ENCODE measurements at places on chromosomes 4 and X.
A peak's percentile ranks its signal among the peaks of the same experiment; 100 is the strongest.

GRCh38 chr4:38717604-38718003 lies 53.6 kb downstream of the KLF3 start:
- no peak for DNase-seq

DNA sequence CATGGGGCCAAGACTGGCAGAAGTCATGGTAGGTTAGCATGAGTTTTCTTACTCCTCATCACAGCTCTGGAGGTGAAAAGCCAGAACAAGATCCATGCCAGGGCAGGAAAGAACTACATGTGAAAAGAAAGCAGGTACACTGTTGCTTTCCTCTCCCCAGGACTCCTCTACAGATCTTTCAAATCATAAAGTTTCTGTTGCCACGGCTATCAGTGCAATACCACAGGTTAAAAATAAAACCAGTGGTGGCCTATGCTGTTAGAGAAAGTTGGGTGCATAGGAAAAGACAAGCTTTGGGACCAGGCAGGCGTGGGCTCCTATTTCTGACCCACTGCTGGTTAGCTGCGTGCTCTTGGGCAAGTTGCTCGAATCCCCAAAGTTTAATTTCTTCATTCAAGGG lies 81.4 kb downstream of the SH3RF1 start:
- no peak for DNase-seq

GRCh38 chr4:142556048-142556447 lies 290.1 kb downstream of the INPP4B start:
- DNase-seq = no peak

DNA sequence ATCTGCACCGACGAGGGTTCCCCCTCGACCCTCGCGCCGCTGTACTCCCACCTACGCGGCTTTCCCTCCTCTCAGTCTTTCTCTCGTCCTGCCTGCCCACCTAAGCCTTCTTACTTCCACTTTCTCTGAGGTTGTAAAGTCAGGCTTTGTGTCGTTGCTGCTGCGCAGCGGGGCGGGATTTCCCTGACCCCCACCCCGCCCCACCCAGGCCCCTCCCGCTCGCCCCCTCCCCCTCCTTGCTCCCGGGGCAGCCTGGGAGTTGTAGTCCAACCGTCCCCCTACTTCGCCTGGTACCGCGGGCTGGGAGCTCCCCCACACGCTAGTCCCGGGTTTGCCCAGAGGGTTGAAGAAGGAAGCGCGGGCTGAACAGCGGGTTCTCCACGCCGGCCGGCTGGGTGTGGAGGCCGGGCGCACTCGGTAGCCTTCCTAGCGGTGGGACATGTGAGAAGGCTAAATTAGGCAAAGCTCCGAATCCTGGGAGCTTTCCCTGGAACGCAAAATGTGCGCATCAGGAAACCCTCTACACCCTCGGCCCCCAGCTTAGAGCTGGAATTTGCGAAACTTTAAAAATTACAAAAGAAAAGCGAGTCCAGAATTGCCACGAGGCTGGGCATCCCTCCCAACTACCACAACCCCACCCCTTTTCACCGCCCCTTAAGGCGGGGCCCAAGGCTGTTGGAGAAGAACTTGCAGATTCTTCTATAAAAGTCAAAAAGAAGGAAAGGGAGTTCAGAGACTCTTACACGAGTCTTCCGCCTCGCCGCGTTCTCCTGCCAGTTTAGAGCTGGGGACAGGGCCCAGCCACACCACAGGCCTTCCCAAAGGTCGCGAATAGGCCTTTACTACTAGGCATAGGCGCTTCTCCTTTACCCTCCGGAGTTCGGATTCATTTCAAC lies at the start of gene ATP11C:
ATP11C (minus strand) TSS at position 153 of the 896 bp plus-strand sequence. CDS start 1,011 bp downstream, outside the sequence.
- peak; percentile 85 for DNase-seq

- peak; percentile 5 for DNase-seq
These were observed 759 bp downstream of the ZC4H2 start for GRCh38 chrX:64975491-64975890.

DNA sequence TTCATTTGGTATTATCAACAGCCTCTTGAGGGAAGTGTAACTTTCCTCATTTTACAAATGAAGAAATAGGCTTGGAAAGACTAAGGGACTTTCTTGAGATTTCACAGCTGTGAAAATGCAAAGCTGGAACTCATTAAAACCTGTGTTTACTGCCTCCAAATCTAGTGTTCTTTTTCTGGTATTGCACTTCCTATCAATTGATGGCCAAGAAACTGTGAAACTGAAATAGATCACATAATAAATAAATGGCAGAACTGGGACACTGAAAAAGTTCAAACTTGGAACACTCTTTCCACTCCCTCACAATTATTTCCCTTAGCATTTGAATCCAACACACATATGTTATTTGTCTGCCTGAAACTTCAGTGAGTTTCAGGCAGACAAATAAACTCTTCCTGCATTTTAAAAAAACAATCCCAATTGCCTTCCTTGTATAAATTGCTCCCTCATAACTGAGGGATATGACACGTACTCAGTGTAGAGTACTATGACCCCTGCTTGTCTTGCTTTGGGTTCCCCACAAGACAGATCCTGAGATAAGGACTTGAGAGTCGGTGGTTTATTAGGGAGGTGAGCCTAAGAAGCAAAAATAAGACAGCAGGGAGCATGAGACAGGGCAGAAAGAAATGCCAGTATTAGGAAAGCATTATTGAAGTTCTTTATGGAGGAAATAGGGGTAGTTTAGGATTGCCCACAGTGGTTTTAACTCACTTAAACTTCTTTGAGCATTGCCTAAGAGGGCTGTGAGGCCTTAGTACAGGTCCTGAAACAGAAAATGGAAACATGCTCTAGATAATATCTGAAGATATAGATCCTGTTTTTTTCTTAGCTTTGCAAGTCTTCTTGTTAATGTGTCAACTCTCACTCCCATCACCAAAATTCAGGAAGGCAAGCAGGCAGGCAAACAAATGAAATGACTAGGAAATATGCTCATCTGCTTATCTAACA lies 33.9 kb downstream of the RTL3 start:
- DNase-seq = no peak

- DNase-seq = no peak
These were observed 223.3 kb downstream of the COL25A1 start for GRCh38 chr4:109079201-109079600.

DNA sequence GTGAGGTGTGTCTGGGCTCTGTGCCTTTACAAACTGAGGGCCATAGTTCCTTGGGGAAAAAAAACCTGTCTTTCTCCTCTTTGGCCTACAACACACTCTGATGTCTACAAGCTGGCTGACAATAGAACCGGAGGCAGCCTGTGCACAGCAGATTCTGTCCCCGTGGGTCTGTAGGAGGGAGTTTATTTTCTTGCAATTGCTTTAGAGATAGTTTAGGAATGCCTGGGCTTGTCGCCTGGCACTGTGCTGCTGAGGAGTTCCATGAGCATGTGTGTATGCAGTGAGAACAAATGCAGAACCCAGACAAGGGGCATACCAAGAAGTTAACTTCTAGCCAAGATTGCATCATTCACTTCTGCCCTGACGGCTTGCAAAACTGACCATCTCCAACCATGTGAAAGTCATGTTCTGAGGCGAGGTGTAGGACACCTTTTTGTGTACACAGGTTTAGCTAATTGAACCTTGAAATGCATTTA lies 54.1 kb downstream of the CCNI start:
- peak; percentile 54 for DNase-seq

All from inflammatory macrophage (primary cell).